Inflammatory macrophage (primary cell): ENCODE measurements at places on chromosomes 1 and 21.

- no peak for DNase-seq
These were observed 41.5 kb upstream of the HMGB4 start for GRCh38 chr1:33822396-33822795.

GRCh38 chr1:201745023-201745422 lies 83.9 kb upstream of the IPO9 start:
- no peak for DNase-seq

DNA sequence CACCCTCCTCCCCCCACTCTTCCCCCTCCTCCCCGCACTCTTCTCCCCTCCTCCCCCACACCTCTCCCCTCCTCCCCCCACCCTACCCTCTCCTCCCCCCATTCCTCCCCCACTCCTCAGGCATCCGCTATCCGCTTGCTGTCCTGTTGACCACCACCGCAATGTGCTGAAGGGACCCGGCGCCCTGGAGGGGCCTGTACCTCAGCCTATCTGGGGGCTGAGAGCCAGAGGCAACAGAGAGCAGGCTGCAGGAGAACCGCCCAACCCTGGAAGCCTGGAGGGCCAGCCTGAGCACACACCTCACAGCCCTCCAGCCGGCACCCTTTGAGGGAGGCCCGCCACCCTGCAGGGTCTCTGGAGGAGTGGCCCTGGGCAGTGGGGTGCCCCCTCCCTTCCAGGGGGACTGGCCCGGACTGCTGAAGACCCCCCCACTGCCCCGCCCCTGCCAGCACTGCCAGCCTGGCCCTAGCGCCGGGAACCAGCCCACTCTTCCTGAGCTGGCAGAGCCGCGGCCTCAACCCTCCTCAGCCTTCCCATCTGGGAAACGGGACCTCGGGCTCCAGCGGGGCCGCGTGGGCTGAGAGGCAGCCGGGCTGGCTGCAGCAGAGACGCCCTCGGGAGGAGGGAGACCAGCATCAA lies 1.2 kb downstream of the C1QTNF12 start:
- no peak for DNase-seq

DNA sequence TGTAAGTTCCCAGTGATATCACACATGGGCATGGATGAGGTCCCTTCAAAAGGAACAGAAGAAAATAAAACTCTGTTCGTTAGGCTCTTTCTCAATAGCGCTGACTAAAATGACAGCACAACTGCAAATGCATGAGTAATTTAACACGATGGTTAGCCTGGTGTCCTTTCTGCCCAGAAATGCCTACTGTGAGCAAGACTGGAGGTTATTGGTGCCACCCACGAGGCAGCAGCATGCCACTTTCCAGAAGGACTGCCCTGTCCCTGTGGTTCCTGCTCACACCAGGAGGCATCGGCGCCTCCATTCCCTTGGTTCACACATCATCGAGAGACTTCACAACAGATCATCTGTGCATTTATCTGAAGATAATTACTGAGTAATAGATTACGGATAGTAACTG lies 26.2 kb downstream of the VPS26C start:
- no peak for DNase-seq

DNA sequence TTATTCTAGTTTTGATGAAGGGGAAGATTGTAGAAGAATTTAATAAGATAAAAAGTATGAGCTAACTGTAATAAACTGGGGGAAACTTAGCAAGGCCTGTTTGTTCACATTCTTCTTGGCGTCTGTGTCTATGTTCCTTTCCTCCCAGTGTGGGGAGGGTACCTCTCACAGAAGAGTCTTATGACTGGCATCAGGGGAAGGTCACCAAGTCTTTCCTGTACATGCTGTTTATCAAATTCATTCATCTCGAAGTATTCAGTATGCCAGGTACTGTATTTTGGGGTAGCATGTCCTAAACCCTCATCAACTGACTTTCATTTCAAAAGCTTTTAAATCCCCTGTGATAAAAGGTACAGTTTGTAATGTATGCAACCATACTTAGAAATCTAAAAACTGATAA lies 78.4 kb downstream of the HS2ST1 start:
- no peak for DNase-seq

DNA sequence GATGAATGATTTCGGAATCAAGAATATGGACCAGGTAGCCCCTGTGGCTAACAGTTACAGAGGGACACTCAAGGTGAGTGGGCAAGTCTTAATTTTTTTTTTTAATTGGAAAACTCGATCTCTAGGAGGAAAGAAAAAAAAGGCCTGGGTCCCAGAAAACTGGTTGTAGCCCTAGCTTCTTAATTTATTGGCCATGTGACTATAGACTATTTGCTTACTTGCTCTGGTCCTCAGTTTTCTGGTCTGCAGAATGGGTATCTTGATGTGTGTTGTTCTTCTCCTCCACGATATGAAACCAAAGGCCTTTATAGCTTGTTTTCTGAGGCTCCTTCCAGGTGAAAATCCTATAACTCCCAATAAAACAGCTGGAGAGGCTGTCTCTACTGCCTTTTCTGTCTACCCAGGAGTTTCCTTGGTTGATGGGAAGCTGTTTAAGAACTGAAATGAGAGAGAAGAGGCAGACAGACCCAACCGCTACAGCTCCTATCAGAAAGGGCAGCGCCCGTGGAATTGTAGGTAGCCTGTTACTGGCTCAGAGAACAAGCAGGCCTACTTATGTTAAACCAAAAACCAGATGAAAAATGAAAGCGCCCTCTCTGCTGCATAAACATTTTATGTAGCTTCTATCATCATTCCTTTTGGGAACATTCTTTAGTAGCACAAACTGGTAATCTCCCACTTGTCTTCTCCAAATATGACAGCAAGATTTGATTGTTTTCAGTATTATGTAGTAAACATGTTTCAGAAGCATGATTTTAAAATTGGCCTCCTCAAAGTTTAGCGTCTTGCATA lies 4.5 kb downstream of the ETS2 start:
- DNase-seq = no peak

DNA sequence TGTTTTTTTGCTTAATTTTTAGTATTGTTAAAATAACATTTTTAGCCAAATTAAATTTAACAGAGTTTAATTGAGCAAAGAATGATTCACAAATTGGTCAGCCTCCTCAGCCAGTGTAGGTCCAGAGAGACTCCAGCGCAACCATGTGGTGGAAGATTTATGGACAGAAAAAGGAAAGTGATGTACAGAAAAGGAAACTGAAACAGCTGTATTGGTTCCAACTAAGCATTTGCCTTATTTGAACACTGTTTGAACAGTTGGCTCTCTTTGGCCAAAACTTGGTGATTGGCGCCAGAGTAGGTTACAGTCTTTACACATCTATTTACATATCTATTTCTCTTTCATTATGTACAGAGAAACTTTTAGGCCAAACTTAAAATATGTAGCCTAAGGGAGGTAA lies 19.4 kb downstream of the RPS6KC1 start:
- peak; percentile 28 for DNase-seq

GRCh38 chr1:93708734-93709481 lies 27.3 kb upstream of the BCAR3 start:
- DNase-seq = no peak

GRCh38 chr1:111541721-111542120 lies 38.3 kb upstream of the ADORA3 start:
- DNase-seq = no peak

DNA sequence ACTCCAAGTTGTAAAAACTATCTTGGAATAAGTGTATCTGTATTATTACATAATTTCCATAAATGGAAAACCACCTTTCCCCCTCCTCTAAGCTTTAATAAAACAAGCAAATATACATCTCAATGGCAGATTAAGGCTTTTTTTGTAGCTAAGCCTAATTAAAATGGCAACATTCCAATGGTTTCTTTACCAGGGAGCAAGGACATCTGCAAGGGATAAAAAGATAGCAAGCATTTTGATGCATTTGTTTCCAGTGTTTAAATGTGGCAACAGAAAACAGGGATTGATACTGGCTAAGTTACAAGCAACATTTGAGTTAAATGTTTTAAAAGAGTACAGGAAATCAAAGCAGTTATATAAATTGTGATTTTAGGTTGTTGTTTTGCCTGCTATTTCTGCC lies 1012.7 kb downstream of the ADGRL2 start:
- DNase-seq = no peak

DNA sequence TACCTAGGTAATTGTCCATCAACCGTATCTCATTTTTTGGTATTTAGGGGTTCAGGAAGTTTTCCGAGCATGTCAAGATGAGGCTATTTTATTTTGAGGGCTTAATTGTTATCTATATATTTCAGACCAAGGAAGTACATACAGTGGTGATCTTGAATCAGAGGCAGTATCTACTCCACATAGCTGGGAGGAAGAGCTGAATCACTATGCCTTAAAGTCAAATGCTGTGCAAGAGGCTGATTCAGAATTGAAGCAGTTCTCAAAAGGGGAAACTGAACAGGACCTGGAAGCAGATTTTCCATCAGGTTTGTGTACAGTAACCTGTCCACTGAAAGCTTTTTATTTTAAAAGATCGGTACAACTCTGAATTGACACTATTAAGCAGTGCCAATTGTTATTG lies 130.2 kb downstream of the ZMYM4 start:
- DNase-seq = no peak

- no peak for DNase-seq
These were observed 35.2 kb downstream of the DPT start for GRCh38 chr1:168693872-168694238.

GRCh38 chr1:58469016-58469415 lies 77.5 kb downstream of the OMA1 start:
- no peak for DNase-seq

DNA sequence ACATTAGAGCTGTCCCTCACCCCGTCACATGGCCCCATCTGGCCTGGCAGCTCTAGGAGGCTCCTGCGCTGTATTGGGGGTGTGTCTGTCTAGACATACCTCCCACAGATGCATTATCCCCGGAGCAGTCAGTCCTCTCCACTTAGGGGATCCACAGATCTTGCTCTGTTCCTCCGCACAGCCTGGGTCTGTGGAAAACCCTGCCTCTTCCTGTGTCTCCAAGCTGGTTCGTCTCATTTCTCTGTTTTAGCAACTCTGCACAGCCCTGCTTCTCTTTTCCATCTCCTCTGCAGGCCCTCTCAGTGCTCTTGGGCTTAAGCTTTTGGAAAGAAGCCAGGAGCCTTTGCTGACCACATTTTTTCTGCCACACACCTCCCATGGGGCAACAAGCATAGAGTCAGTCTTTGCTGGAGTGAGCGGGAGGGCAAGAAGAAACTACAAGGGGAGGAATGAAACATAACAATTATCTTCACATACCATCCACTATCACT lies 241.5 kb downstream of the FOXD2 start:
- DNase-seq = peak; percentile 1

DNA sequence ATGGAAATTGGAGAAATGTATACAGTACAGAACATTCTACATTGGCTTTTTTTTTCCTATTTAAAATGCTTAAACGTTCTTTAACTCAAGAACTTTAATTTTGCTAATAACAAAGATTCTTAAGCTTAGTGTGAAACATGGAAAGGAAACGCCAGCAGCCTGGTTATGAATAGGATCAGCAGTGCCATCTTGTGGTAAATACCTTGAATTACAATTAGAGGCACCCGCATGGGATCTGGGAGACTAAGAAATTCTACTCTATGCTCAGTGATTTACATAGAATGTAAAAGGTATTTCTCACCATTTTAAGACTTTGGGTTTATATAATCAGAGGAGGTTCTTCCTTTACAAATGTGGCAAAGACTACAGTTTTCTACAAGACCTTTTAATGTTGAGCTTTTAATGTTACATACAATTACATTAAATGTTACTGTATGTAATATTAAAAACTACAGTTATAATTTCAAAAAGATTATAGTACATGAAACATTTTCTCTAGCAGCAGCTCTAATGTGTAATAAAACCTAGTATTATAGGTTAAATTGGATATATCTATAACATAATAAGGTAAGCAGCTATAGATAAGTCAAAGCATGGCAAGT lies 32.1 kb upstream of the APOBEC4 start:
- DNase-seq = peak; percentile 69

DNA sequence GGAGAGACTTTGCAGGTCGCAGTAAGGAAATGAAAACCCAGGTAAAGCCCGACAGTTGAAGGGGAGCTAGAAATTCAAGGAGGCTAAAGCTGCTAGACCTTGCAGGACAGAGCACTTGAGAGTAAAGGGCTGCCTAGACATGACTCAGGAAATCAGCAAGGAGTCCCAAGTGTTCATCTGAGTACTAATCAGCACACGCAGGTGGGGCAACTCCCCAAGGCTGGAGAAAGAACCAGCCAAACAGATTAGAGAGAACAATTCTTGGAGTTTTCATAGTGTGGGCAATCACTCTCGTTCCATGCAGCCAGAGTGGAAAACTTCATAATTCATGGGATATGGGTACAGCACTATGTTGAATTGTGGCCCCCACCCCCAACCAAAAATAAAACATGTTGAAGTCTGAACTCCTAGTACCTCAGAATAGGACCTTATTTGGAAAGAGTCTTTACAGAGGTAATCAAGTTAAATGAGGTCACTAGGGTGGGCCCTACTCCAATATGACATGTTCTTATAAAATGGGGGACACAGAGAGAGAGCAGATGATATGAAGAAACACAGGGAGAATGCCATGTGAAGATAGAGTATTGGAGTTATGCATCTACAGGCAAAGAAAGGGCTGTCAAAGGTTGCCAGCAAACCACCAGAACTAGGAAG lies 28.0 kb downstream of the SYDE2 start:
- DNase-seq = no peak

DNA sequence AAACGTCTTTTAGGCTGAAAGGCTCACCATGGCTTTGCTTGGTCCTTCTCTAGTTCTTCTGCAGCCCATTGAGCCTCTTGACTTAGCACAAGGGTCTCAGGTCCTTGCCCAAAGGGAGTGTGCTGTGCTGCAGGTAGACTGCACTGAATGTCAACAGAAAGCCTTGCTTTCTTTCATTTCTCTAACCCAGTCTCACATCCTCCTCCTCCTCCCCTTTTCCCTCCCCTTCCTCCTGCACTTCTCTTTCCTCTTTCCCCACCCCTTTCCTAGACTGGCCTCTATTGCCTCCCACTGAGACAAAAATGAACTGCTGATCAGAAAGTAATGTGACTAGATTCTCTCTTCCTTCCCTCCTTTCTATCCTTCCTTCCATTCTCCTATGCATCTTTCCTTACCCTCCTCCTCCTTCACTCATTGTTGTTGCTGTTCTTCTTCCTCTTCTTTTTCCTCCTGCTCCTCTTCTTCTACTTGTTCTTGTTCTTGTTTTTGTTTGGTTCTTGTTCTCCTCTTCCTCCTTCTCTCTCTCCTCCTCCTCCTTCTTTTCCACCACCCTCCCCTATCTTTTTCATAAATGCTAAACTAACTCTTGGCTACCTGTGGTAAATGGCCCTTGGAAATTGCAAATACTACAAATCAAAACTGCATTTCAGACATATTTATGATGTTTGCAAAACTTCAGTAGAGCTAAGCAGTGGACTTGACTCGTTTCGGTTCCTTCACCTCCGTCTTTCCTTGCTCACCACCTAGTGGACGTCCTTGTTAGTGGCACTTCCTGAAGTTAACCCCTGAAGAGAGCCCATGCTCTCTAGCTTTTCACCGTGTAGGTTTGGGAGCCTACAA lies at the start of gene SELL:
TSS of gene SELL (minus strand) at position 152 of the 840 bp plus-strand sequence. CDS start at position 30, 122 bp downstream.
- DNase-seq = peak; percentile 86

- no peak for DNase-seq
These were observed 39.8 kb downstream of the DIP2A start for GRCh38 chr21:46498335-46499050.

GRCh38 chr1:14474856-14475255 lies 123.6 kb upstream of the KAZN start:
- DNase-seq = no peak
